ENCODE measurements at places on chromosomes 5 and 9.

- DNase-seq = no peak
These were observed 549.9 kb downstream of the ANXA1 start for GRCh38 chr9:73701415-73702057.

DNA sequence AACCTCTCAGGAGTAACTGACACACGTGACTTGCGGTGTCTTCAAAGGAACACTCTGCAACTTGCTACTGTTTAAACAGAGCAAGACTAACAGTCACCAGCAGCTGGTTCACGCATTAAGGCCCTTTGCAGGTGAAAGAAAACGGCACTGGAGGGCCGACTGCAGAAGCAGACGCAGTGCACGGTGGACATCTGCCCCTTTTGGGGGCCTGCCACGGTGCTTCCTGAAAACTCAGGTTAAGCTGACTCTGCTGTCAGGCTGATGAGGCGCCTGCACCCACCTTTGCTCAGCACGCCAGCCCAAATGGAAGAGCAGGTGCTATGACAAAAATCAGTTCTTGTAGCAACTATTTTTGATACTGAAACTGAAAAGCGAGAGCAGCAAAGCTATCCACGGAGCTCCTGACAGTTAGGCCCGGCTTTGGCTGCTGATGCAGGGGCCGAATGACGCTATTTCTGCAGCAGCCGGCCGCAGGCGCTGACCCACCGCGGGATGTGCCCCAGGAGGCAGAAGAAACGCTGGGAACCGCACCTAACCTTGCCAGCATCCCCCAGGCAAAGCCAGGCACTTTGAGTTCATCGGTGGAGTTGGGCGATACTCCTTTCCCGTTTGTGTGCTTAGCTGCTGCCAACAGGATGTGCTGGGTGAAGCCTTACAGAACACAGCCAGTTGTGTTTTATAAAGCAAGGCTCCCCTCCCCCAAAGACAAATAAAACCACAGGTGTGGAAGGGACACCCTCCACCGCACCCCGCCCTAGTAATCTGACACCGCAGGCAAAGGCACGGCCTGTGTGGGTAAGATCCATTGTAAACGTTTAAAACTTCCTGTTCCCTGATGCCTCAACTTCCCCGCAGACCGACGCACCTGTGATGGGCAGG lies 21.1 kb upstream of the TERT start:
- no peak for DNase-seq

- no peak for DNase-seq
These were observed 105.8 kb downstream of the SREK1 start for GRCh38 chr5:66249920-66250319.

DNA sequence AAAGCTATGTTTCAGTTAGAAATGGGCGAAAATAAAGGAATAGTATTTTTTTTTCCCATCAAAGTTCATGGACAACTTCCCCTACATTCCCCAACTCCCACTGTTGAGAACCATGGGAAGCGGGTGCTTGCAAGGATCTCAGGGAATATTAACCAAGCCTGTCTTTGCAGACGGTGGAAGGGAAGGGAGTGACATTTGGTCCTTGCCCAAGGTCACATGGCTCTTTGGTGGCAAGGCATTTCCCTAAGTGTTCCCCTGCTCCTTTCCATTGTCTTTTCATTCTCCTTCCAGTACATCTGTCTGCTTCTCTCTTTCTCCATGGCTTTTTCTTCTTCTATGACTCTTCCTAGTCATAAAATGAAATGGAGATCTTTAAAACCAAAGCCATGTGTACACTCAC lies 19.0 kb downstream of the C9orf57 start:
- no peak for DNase-seq

- DNase-seq = no peak
These were observed 4.8 kb upstream of the TTC23L start for GRCh38 chr5:34833976-34834793.

DNA sequence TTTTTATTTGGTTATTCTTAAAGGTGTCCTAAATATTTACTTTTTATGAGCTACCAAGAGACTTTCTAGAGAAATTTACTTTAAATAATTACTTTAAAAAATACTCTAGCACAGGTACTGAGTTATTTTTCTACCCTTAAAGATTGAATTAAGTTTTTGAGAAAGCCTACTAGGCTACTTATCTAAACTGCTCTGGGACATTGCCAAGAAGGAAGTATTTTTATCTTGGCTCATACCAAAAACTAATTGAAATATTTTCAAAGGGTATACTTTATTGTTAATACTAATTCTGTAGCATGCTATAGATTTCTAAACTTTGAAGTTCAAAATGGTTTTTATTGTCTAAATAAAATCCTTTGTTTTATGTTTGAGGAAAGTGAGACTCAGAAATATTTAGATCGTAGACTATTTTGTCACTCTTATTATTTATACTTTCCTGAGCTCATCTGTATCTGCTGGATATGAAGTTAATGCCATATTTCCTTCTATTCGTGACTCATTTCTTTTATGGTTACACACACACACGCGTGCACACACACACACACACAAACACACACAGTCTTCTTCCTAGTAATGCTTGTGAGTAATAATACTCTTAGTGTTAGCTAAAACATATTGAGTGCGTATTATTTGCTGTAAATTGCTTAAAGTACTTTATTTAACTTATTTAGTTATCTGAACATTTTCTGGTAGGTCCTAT lies 89.5 kb downstream of the MAN2A1 start:
- DNase-seq = no peak

- DNase-seq = no peak
These were observed 6.6 kb upstream of the KCNN2 start for GRCh38 chr5:114355086-114355830.

GRCh38 chr9:88391921-88392320 lies 3.7 kb downstream of the SPIN1 start:
- no peak for DNase-seq
